ENCODE measurements at places on chromosomes 2 and 18. TPM values are rescaled to one million over a fixed set of nuclear protein-coding genes. Genes with fewer than 3 reads are reported as not detected.

DNA sequence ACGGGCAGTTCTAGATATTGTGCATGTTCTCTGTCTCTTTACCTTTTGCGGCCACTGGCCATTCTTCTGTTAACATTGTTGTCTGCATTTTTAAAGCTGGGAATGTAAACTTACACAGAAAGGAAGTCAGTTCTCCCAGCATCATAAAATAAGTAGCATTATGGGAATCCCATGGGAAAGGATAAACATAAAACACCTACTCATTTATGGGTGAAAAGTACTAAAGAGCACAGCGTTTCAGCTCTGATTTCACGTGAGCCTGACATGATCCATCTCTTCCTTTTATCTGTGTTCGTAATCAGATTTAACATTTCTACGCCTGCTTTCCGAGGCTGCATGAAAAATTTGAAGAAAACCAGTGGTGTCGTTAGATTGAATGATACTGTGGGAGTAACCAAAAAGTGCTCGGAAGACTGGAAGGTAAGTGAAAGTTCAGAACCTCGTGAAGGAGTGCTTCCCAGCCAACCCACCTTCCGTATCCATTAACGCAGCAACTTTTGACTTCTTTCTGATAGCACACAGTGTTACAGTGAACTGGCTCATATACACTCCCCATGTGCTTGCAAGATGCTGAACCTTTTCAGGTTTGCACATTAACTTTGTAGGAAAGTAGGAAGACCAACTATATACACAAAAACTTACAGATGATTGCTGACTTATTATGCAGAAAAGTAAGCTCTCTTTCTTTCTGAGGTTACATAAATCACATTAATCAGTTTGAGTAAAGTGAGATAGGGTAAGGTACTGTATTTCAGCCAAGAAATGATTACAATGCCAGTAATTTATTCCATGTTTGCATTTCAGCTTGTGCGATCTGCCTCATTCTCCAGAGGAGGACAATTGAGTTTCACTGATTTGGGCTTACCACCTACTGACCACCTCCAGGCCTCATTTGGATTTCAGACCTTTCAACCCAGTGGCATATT, 86.5 kb upstream of the TTC39C start:
- H3K27ac ChIP-seq, result no peak overlapping the region
- peaks cover 12% of the 10 kb centered on the region for H3K4me1 ChIP-seq
- H3K36me3 ChIP-seq, result no peaks in the 10 kb centered on the region
- no peak for DNase-seq
- no peaks in the 10 kb centered on the region for H3K27me3 ChIP-seq
- H3K4me3 ChIP-seq, result no peak overlapping the region

GRCh38 chr2:225274751-225275150, 124.8 kb upstream of the NYAP2 start:
- H3K36me3 ChIP-seq, result no peaks in the 10 kb centered on the region
- H3K4me3 ChIP-seq, result no peak overlapping the region
- no peak overlapping the region for H3K27ac ChIP-seq

GRCh38 chr18:29616867-29617266, 1425.7 kb downstream of the DSC3 start:
- H3K27me3 ChIP-seq, result peaks cover 5% of the 10 kb centered on the region
- H3K27ac ChIP-seq, result no peak overlapping the region
- H3K4me3 ChIP-seq, result no peak overlapping the region
- DNase-seq, result no peak

DNA sequence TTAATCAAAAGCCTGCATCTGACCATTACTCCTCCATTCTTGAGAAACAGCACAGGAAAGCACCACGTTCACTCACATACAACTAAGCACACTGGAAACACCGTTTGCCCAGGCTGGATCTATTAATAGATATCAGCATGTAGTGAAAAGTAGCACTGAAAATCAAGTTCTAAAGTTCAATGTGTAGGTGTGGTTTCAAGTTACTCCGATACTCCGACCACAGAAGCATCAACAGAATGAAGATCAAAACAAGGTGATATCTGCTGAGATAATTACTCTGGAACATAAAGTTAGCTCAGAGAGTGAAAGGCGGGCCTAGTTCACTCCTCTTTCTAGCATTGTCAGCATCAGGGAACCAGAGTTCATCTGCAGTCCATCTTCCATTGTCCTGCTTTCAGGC, 1367.4 kb upstream of the ACVR2A start:
- H3K27me3 ChIP-seq, result no peaks in the 10 kb centered on the region
- H3K27ac ChIP-seq, result no peak overlapping the region
- DNase-seq, result no peak

- peaks cover 82% of the 10 kb centered on the region for H3K4me1 ChIP-seq
- DNase-seq, result no peak
- no peaks in the 10 kb centered on the region for H3K36me3 ChIP-seq
- peak overlapping the region; percentile 92 for H3K27ac ChIP-seq
- no peaks in the 10 kb centered on the region for H3K27me3 ChIP-seq
Measured at GRCh38 chr2:158817588-158817987, 22.5 kb downstream of the DAPL1 start.

DNA sequence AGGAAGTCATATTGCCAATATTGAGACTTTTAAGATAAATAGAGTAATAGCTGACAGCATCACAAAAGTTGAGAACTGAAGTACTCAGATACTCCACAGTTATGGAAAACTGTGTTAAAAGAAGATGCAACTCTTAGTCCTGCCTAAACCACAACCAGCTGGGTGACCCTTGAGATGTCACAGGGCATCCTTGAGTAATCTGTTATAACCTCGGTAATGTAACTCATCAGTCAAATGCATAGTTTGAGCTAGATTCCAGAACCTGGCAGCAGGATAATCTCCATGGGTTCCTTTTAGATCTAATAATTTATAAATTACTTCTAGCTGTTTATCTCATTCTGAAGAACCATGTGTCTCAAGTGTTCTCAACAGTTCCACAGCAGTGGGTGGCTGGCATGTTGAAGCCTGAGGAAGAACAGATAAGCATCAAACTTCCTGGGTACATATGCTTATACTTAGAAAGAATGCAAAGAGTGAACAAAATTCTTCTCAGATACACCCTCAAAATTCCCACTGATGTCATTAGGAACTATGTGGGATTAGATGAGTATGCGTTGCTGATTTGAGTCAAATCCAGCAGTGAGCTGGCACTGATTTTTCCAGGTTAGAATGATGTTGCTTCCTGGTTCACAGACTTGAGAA, 304.1 kb upstream of the ERBB4 start:
- DNase-seq, result no peak
- no peaks in the 10 kb centered on the region for H3K27me3 ChIP-seq
- H3K36me3 ChIP-seq, result peaks cover 4% of the 10 kb centered on the region
- no peak overlapping the region for H3K4me3 ChIP-seq

DNA sequence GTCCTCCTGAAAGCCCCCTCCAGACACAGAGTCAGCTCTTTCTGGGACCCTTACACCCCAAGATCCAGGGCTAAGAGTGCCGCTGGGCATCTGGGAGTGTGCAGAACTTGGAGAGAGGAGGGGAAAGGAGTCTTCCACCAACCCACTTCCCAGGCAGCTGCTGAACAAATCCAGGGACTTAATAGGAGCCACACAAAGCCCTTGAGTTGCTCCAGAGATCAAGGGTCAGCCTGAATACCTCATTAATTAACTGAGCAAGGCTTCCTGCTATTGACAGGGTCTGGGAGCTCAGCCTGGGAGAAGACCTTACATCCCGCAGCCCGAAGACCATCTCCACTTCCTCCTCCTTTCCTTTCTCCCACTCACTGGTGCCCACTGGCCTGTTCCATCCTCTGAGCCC, 108.3 kb downstream of the CELF4 start:
- H3K27me3 ChIP-seq, result peaks cover 18% of the 10 kb centered on the region
- no peaks in the 10 kb centered on the region for H3K36me3 ChIP-seq
- no peak overlapping the region for H3K27ac ChIP-seq
- H3K4me3 ChIP-seq, result no peak overlapping the region

DNA sequence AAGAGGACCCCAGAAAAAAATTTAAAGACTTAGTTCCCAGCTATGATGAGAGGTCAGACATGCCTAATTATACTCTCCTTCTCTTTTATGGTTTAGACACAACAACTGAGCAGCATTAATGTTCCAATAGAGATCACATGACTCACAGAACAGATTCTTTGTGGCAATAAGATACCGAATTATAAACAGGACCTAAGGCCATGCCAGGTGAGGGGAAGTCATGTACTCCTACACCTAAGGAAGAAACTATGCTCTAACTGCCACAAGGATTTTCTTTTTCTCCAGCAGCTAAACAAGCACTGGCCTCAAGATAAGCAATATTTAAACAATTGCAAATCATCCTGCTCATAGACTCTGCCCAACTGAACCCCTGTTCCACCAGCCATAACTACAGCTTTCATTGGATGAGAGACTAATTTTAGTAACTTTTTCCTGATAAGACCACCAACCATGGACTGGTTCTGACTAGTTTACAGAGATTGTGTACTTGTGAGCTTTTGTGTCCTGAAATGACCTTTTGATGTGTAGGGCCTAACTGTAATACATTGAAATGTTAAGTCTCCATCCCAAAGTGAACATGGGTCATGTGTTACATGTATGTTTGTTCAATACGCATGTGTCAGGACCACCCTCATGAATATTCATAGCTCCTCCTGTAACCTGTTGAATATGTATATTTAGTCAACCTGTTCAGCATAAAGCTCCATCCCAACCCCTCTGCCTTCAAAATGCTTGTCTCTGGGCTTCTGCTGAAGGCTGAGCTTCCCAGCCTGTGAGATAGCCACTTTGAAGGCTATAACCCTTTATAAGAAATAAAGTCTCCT, 21.6 kb upstream of the NFE2L2 start:
- H3K36me3 ChIP-seq, result peaks cover 2% of the 10 kb centered on the region
- peaks cover 14% of the 10 kb centered on the region for H3K4me1 ChIP-seq
- no peak for DNase-seq
- no peak overlapping the region for H3K27ac ChIP-seq
- no peak overlapping the region for H3K4me3 ChIP-seq
- H3K27me3 ChIP-seq, result no peaks in the 10 kb centered on the region

DNA sequence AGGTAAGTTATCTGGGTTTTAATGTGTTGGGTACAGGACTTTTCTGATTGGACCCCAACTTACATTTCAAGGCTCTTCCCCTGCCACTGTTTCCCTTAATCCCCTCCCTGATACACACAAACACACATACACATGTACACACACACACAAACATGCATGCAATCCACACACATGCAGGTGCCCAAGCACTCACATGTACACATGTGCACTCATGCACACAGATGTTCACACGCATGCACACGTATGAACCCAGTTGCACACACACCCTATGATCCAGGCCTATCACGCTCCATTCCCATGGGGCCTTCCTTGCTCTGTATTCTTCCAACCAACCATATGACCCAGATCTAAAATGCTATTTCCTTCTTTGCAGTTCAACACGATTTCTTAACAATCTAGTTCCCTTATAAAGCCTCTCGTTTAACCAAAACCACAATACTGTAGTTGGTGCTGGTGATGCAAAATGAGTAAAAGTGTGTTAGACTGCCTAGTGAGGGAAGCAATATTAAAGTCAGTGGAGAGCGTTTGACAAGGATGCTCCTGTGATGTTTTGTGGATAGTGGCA, 11.1 kb downstream of the SERPINB8 start:
- no peaks in the 10 kb centered on the region for H3K27me3 ChIP-seq
- no peak overlapping the region for H3K4me3 ChIP-seq
- no peak overlapping the region for H3K27ac ChIP-seq
- H3K4me1 ChIP-seq, result peaks cover 15% of the 10 kb centered on the region
- DNase-seq, result no peak
- peaks cover 22% of the 10 kb centered on the region for H3K36me3 ChIP-seq

GRCh38 chr2:189559579-189560272, 20.9 kb downstream of the SLC40A1 start:
- no peak overlapping the region for H3K4me3 ChIP-seq
- H3K36me3 ChIP-seq, result peaks cover 14% of the 10 kb centered on the region
- no peak for DNase-seq
- H3K27ac ChIP-seq, result peak overlapping the region; percentile 1
- H3K4me1 ChIP-seq, result peaks cover 33% of the 10 kb centered on the region

DNA sequence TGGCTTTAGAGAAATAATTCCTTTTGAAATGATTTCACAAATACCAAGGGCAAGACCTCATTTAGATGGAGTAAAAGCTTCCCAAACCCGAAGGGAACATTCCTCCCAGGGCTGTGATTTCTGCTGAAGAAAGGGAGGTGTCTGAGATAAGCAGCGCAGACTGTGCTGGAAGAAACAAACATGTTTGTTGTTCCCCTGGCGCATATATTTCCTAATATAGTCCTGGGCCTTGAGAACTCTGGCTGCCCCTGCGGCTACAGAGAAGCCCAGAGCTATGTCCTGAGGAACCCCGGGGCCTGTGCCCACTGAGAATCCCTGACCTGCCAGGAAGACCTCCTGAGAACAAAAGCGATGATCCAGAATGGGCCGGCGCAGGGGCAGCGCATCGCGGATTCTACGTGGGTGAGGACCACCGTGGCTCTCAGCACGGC, 372.6 kb upstream of the NT5C1B start:
- no peak overlapping the region for H3K4me3 ChIP-seq
- no peaks in the 10 kb centered on the region for H3K36me3 ChIP-seq

DNA sequence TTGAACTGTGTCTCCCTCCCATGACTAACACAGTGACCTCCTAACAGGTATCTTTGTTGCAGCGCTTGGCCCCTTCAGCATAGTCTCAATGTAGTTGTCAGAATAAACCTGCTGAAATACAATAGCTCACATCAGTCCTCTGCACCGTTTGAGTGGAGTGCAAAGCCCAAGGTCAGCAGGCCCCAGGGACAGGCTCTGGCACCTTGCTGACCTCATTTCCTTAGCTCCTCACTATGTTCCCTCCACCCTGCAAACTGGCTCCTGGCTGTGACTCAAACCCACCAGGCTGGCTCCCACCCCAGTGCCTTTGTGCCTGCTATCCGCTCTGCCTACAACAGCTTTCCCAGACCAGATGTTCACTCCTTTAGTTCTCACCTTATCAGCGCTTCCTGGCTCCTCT, 146.7 kb downstream of the LRATD1 start:
- H3K27ac ChIP-seq, result no peak overlapping the region
- no peak overlapping the region for H3K4me3 ChIP-seq
- no peaks in the 10 kb centered on the region for H3K36me3 ChIP-seq
- H3K27me3 ChIP-seq, result no peaks in the 10 kb centered on the region
- H3K4me1 ChIP-seq, result no peaks in the 10 kb centered on the region

Gene UNC50
- total RNA-seq, result 41.8 TPM

Gene GREB1L
- total RNA-seq, result 2.3 TPM

Gene IL18RAP
- not detected for total RNA-seq

Gene LRP2
- total RNA-seq, result not detected

Gene TMEM200C
- total RNA-seq, result 5.8 TPM

Gene ASB18
- not detected for total RNA-seq

Measured in chondrocyte (in vitro differentiated cells).